ENCODE measurements at places on chromosomes 7 and 10. TPM values are rescaled to one million over a fixed set of nuclear protein-coding genes. Genes with fewer than 3 reads are reported as not detected.

GRCh38 chr7:113936982-113937381, 18.2 kb upstream of the PPP1R3A start:
- DNase-seq = no peak

Gene HOXA2
- total RNA-seq = 0.15 TPM

DNA sequence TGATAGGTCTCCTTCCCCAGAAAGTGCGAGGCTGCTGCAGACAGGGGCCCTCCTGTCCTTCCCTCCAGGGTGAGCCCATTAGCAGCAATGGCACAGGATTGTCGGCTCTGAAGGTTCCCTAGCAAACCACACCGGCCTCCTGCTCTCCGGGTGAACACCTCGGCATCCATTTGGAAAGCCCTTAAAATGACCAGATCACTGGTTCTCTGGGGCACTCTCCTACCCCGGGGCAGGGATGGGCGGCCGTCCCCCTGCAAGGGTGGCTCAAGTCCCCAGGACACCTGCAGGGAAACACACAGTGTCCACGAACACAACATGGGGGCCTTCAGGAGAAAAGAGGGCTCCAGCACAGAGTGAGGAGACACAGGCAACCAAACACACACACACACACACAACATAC, 459.1 kb downstream of the PTPRN2 start:
- no peak for DNase-seq

Gene EPDR1
- 7.9 TPM for total RNA-seq

Gene TMEM229A
- not detected for total RNA-seq

- no peak for DNase-seq
Observed at GRCh38 chr10:104416-104815, 30.8 kb upstream of the ZMYND11 start.

Gene FAM241B
- total RNA-seq = 1.2 TPM

DNA sequence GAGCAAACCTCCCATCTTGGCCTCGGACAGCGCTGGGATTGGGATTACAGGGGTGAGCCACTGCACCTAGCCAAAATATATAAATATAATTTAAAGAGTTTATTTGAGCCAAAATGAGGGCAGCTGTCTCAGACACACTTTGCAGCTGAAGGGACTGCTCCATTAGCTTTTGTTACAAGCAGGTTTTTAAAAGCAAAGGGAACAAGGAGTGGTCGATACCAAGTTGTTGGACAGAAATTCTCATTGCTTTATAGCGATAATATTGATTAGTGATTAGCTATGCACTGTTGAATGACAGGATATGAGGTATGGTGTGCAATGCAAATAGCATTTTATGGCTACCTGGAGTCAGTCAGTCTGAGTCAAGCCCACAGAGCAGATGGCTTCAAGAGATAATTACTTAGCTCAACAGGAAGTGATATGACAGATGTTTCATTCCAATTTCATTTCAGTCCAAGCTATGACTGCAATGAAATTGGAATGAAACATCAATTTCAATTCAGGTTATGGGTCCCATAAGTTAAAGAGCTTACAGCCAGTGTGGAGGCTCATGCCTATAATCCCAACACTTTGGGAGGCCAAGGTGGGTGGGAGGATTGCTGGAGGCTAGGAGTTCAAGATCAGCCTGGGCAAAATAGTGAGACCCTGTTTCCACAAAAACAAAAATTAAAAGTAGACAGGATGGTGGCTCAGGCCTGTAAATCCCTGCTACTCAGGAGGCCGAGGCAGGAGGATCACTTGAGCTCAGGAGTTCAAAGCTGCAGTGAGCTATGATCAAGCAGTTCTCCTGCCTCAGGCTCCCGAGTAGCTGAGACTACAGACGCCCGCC, 23.1 kb downstream of the TYW1 start:
- DNase-seq = no peak

Gene GNGT1
- total RNA-seq = not detected

GRCh38 chr7:24828891-24829661, 71.8 kb upstream of the GSDME start:
- no peak for DNase-seq

GRCh38 chr10:70573599-70574506, 28.7 kb downstream of the PRF1 start:
- DNase-seq = no peak

Measured in left lobe of liver (tissue), 2 donors.